Suprapubic skin (tissue), 4 donors: ENCODE measurements at places on chromosomes 3 and 15.

DNA sequence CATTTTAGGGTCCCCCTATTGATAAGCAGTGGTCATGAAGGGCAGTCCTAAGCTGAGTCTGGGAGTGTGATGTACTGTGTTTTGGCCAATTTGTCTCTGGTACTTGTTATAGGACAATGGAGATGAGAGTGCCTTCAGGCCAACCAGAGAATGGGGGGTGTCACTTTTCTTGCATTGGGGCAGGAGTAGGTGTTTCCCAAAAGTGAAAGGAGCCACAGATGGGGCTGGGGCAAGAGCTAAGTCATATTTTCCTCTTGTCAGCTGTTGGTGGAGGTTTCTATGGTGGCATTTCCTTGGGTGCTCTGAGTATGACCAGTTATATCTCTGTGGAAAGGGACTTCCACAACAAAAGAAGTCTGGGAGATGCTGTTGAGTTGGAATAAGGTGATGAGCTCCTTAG lies 24.7 kb upstream of the BSN start:
- no peaks in the 10 kb centered on the region for H3K27me3 ChIP-seq
- H3K4me3 ChIP-seq = no peak overlapping the region
- H3K36me3 ChIP-seq = peaks cover 35% of the 10 kb centered on the region
- no peak for DNase-seq
- H3K27ac ChIP-seq = no peak overlapping the region
- H3K4me1 ChIP-seq = peaks cover 7% of the 10 kb centered on the region

- no peak overlapping the region for H3K27ac ChIP-seq
- H3K36me3 ChIP-seq = no peaks in the 10 kb centered on the region
- no peak for DNase-seq
- peaks cover 27% of the 10 kb centered on the region for H3K4me1 ChIP-seq
- no peak overlapping the region for H3K4me3 ChIP-seq
- H3K27me3 ChIP-seq = no peaks in the 10 kb centered on the region
These were observed 76.6 kb downstream of the CHCHD6 start for GRCh38 chr3:126780666-126781065.

DNA sequence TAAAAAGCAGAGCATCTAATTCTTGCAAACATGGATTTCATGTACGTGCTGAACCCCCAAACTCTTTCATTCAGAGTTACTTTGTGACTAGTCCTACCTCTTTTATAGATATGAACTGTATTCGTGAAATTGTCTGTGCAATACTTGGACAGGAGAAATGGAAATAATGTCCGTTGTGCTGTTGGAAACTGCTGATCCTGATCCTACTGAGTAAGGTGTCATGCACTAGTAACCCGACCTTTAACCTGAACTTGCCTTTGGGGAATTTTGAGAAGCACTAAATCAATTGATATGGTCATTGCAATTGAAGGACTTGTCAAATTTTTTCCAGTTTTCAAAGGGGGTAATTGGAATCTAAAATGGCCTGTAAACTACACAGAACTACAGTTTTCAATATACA lies 856.4 kb downstream of the ROBO1 start:
- no peaks in the 10 kb centered on the region for H3K27me3 ChIP-seq
- no peaks in the 10 kb centered on the region for H3K4me1 ChIP-seq
- H3K27ac ChIP-seq = no peak overlapping the region
- no peaks in the 10 kb centered on the region for H3K36me3 ChIP-seq
- DNase-seq = no peak

DNA sequence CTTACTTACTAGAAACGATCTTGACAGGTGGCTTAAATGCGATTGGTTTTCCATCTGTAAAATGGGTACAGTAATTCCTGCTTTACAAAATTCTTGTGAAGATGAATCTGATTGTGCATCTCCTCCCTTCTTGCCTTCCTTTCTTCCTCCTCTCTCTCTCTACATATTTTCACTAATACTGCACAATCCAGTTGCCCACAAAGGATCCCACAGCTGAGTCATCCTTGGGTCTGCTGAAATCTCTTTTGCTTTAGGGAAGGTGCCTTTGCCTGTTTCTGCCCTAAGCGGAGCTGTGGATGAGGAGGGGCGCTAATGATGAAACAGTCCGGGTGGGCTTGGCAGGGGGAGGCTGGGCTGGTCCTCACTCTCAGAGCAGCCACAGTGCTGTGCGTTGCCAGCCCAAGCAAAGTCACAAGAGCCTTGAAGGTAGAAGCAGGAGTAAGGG lies 46.1 kb downstream of the AMOTL2 start:
- H3K36me3 ChIP-seq = no peaks in the 10 kb centered on the region
- peak; percentile 78 for DNase-seq
- no peak overlapping the region for H3K4me3 ChIP-seq
- peaks cover 59% of the 10 kb centered on the region for H3K4me1 ChIP-seq
- H3K27ac ChIP-seq = peak overlapping the region; percentile 82

DNA sequence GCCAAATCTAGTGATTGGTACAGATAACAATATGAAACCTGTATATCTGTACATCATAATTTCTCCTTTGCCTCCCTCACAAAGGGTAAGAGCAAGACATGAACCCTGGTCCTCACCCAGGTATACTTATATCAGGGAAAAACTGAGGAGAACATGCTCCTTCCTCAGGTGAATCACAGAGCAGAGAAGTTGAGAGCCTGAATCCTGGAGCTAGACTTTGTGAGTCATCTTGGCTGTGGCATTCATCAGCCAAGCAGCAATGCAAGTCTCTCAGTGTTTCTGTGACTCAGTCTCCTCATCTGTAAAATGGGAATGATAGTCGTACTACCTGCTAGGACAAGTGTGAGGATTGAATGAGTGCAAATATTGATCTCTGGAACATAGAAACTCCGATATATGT lies 165.7 kb upstream of the ADAMTS9 start:
- no peak overlapping the region for H3K27ac ChIP-seq
- no peak overlapping the region for H3K4me3 ChIP-seq
- no peak for DNase-seq
- no peaks in the 10 kb centered on the region for H3K27me3 ChIP-seq

GRCh38 chr3:110420158-110420641 lies 651.4 kb upstream of the NECTIN3 start:
- H3K27me3 ChIP-seq = no peaks in the 10 kb centered on the region
- no peak overlapping the region for H3K4me3 ChIP-seq
- H3K4me1 ChIP-seq = no peaks in the 10 kb centered on the region
- H3K36me3 ChIP-seq = no peaks in the 10 kb centered on the region
- no peak for DNase-seq

DNA sequence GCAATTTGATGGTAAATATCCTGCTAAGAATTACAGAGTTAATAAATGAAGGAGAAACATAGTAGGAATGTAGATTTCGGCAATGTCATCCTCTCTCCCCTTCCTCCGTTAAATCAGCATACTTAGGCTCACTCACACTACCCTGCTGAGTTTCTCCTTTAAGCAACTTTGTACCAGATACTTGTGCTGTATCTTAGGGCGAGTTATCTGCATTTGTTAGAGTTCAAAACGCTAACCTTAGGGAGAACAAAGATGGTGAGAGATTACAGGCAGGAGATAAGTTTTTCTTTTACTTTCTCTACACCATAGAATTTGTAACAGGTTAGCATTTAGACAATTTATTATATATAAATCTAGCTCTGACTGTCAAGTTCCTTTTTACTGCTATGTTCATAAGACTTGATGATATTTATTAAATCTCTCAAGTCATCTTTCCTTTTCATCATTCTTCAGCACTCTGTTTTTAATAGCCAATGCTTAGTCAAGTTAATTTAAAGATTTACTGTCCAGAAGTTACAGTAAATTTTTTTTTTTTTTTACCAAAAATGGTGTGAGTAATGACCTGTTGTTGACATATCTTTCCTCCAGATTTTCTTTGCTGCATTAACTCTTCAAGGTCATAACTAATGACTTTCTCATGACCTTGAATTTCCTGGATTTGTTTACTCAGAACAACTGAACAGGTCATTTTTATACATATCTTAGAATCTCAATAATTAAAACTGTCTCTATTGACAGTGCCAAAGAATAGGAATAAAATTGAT lies 22.2 kb downstream of the SUCNR1 start:
- H3K36me3 ChIP-seq = no peaks in the 10 kb centered on the region
- no peak overlapping the region for H3K4me3 ChIP-seq
- no peak overlapping the region for H3K27ac ChIP-seq
- DNase-seq = no peak
- H3K27me3 ChIP-seq = no peaks in the 10 kb centered on the region
- peaks cover 3% of the 10 kb centered on the region for H3K4me1 ChIP-seq

DNA sequence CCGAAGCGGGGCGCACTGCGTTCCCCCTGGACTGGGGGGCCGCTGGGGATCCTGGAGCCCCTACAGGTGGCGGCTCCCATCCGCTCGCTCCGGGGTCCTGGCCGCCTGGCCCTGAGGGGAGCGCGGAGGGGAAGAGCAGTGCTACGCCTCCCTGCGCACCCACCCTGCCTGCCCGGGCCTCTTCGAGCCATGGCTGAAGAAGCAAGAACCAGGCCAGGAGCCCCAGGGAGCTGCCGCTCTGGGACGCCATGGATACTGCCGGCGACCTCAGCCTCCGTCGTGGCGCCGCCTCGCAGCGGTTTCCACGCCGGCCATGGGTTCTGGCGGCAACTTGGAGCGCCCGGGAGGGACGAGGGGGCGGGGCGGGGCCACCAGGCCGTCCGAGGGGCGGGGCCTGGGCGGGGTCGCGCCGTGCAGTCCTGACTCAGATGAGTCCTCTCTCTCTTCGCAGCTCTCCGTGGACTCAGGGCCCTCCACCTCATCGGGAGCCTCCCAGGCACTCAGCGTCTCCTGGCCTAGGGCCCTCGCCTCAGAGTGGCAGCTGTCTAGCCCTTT lies 50.9 kb downstream of the MYL3 start:
- H3K4me3 ChIP-seq = peak overlapping the region; percentile 44
- H3K27me3 ChIP-seq = no peaks in the 10 kb centered on the region
- no peak for DNase-seq
- peaks cover 13% of the 10 kb centered on the region for H3K4me1 ChIP-seq
- no peak overlapping the region for H3K27ac ChIP-seq
- no peaks in the 10 kb centered on the region for H3K36me3 ChIP-seq

- no peaks in the 10 kb centered on the region for H3K27me3 ChIP-seq
- DNase-seq = no peak
- H3K4me3 ChIP-seq = no peak overlapping the region
- H3K27ac ChIP-seq = no peak overlapping the region
These were observed 306.7 kb upstream of the TBC1D5 start for GRCh38 chr3:18049096-18049495.

GRCh38 chr15:38471974-38472373 lies 18.0 kb downstream of the FAM98B start:
- DNase-seq = no peak
- H3K27me3 ChIP-seq = no peaks in the 10 kb centered on the region
- peaks cover 36% of the 10 kb centered on the region for H3K36me3 ChIP-seq
- H3K4me1 ChIP-seq = no peaks in the 10 kb centered on the region

DNA sequence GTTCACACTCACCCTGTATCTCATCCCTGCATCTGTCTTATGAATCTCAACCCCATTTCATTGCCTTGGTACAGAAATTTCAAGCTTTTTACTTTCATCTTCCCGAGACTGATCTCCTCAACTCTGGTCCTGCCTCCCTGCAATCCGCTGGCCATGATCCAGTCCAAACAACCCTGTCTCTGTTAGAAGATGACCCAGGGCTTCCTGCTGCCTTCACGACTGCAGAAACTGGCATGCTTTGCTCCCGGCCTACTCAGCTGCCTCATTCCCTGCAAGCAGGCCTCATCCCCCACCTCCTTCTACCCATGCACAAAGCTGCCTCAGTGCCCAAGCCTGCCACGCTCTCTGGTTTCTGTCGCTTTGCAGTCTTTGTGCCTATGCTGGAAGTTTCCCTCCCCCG lies 12.4 kb downstream of the HES1 start:
- H3K27me3 ChIP-seq = no peaks in the 10 kb centered on the region
- H3K36me3 ChIP-seq = no peaks in the 10 kb centered on the region
- DNase-seq = peak; percentile 61
- H3K4me1 ChIP-seq = peaks cover 8% of the 10 kb centered on the region

DNA sequence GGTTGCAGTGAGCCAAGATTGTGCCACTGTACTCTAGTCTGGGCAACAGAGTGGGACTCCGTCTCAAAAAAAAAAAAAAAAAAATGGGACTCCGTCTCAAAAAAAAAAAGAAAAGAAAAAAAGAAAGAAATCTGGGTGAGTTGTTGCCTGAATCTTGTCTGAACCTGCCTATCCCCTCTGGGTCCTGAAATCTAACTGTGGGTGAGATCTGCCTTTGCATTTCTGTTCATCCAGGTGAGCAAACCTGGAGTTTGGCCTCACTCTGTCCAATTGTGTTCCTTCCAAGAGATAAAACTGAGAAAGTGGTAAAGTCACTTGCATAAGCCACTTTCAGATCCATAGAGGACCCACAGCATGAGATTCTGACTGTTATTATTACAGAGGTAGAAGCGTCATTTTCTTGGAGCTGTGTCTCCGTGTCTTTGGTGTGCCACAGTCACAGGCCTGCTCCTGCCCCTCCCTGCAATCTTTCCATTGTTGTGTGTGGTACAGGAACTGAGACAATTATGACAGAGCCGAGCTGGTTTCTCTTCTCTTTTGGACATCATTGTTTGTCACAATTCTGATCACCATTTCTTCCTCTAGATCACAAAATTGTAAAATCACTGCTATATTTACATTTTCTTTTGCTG lies 235.9 kb downstream of the LPP start:
- peak overlapping the region; percentile 82 for H3K27ac ChIP-seq
- no peaks in the 10 kb centered on the region for H3K27me3 ChIP-seq
- no peak for DNase-seq
- no peaks in the 10 kb centered on the region for H3K36me3 ChIP-seq

DNA sequence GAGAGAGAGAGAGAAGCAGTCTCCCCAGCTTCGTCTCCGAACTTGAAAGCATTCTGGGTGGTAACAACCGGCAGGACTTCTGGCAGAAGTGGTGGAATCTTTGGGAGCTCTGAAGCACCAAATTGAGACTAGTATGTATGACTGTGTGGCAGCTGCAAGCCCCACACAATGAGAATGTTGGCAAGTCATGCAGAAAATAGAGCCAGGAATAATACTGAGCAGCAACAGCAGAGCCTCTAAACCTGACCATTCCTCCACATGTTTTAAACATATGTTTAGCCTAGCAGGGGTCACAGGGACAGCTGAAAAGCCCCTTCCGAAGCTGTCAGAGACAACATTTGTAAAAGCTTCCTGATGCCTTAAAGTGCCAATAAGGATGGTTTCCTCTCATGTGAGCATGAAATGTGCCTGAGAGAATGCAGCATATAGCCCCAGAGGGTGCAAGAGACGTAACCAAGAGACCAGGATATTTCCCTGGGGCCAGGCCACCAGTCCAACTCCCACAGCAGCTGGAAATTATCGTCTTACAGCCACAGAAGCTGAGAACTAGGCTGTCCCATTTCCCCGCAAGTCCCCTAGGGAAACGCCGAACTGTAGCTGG lies 178.6 kb upstream of the CCDC54 start:
- DNase-seq = no peak
- no peaks in the 10 kb centered on the region for H3K27me3 ChIP-seq
- no peaks in the 10 kb centered on the region for H3K36me3 ChIP-seq
- H3K4me3 ChIP-seq = no peak overlapping the region
- H3K4me1 ChIP-seq = peaks cover 24% of the 10 kb centered on the region
- H3K27ac ChIP-seq = no peak overlapping the region

DNA sequence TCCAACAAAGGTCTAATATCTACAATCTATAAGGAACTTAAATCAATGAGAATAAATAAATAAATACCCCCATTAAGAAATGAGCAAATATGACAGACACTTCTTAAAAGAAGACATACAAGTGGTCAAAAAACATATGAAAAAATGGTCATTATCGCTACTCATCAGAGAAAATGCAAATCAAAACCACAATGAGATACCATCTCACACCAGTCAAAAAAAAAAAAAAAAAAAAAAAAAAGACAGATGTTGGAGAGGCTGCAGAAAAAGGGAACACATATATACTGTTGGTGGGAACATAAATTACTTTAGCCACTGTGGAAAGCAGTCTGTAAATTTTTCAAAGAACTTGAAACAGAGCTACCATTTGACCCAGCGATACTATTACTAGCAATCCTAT lies 31.6 kb upstream of the OR5H6 start:
- H3K27me3 ChIP-seq = no peaks in the 10 kb centered on the region
- no peak overlapping the region for H3K4me3 ChIP-seq
- DNase-seq = no peak
- no peaks in the 10 kb centered on the region for H3K4me1 ChIP-seq
- H3K27ac ChIP-seq = no peak overlapping the region
